ENCODE measurements at places on chromosomes 13 and 19.

- no peak for DNase-seq
These were observed 7.8 kb downstream of the JAK3 start for GRCh38 chr19:17840019-17840418.

DNA sequence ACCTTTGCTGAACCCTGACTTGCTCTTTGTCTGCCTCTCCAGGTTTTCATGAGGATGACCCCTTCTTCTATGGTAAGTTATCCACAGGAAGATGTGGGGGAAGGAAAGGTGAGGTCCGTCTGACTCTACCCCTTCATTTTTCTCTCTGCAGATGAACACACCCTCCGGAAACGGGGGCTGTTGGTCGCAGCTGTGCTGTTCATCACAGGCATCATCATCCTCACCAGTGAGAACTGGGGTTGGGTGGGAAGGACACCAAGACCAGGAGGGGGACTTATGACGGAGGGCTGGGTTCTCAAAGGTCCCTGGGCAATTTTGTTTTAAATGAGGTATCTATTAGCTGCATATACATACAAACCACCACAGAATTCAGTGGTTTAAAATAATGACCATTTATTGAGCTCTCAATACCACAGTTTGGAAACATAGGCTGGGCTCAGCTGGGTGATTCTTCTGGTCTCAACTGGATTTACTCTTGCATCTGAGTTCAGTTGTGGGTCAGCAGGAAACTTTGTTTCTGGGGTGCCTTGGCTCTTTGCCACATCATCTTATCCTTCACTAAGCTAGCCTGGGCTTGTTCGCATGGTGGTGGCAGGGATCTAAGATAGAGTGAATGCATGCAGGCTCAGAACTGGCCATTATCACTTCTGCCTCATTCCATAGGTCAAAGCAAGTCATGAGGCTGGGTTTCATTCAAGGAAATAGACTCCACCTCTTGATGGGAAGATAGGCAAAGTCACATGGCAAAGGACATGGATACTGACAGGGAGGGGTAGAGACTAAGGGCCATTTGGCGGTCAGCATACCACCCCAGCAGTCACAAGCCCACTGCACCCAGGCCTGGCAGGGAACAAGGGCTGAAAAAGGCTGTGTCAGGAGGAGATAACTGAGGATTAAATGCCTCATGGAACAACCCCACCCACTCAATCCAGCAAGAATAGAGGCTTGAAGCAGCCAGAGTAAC, 11.8 kb downstream of the FXYD5 start:
- no peak for DNase-seq

DNA sequence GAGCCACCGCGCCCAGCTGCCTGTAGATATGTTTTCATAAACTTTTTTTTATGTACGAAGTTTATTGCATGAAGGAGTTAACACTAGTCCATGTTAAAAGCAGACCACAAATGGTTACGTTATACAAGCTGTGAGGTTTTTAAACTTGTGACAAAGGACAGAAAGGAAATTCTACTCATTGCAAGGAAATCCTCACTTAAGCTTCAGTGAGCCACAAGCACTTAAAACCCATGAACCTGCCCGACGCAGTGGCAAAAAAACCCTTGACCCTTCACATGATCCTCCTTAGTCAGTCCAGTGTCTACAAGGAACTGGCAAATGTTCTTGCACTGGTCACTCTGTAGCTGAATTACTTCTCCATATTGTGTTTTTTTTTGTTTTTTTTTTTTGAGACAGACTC, 4.2 kb downstream of the MPND start:
- DNase-seq: no peak

- DNase-seq: no peak
These were observed 83.4 kb downstream of the ATP8A2 start for GRCh38 chr13:25455146-25455545.

GRCh38 chr13:57996717-57997116, 365.2 kb downstream of the PCDH17 start:
- no peak for DNase-seq

DNA sequence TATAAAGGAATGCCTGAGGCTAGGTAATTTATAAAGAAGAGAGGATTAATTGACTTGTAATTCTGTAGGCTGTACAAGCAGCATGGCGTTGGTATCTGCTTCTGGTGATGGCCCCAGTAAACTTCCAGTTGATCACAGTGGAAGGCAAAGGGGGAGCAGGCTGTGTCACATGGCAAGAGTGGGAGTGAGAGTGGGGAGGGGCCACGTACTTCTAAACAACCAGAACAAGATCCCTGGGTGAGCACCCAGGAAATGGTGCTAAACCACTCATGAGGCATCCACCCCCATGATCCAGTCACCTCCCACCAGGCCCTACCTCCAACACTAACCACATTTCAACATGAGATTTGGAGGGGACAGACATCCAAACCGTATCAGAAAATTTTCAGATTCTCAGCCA, 3.0 kb upstream of the RNF113B start:
- no peak for DNase-seq

DNA sequence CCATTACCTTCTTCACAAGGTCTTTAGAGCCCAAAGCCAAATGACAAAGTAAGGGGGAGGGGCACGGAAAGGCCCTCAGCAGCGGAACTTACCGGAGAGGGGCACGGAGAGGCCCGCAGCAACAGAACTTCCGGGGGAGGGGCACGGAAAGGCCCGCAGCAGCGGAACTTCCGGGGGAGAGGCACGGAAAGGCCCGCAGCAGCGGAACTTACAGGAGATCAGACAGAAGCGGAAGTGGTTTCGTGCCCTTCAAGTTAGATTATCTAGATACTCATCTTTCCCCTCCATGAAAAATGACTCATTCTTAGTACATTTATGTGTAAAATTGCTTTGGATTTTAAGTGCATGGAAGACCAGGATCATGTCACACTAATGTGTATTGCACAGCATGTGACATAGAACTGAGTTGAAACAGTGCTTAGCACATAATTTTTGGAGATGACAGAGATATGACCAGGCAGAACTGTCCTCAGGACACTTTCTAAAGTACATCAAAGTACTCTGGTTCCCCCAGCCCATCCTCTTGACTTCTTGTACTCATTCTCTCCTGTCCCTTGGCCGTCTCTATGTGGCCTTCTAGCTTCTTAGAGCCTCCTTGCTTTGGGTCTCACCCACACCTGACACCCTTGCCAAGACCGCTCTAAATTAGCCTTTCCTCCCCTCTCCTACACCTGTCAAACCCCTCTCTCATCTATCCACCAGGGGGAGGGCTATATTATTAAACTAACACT, 25.7 kb upstream of the TPTE2 start:
- DNase-seq: peak; percentile 79

DNA sequence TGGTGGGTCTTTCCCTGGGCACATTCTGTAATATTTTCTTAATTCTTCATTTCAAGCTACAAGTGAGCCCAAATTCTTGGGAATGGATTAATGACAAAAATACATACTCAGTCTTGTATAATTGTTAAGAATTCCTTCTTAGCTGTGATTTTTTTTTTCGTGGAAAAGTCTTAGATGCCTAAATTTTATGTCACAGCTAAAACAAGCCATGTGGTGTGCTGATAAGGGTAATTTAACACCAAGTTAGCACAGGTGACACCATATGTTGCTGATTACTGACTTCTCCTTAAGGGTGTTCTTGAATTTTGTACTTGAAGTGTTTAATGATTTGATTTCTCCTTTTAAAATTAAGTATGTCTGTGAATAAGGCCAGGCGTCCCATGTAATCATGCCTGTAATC, 29.3 kb downstream of the WDFY2 start:
- no peak for DNase-seq

DNA sequence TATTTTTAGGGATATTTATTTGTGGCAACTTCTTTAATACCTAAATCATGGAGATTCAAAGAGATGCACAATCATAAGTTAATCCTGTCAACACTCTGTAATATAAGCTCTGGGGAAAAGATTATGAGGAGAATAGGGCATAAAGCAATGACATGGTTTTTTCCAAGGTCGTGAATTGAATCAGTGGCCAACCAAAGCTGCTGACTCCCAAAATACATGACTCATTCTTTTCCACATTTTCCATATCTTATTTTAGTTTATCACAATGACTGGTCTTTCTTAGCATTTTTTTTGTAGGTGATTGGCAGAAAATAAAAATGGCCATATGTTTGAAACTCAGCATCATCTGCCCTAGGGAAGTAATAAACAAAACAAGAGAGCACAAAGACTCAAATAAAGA, 28.5 kb upstream of the RBM26 start:
- DNase-seq: no peak

DNA sequence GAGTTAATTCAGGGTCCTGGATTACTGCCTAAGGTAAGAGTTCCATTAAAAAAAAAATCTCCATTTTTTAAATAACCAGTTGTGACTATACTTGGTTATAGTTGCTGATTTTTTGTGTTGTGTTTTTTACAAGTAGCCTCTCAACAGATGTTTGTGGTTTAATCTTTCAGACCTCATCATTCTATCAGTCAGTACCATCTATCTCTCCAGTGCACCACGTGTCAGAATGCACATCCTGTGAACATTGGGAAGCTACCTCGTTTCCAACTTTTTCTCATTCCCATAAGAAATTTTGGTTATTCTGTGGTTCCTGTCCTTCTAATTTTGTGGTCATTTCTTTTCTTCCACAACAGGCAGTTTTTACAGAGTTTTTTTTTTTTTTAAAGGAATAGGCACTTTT, 39.2 kb downstream of the WDFY2 start:
- no peak for DNase-seq

GRCh38 chr13:75766636-75767035, 130.5 kb downstream of the LMO7 start:
- no peak for DNase-seq

DNA sequence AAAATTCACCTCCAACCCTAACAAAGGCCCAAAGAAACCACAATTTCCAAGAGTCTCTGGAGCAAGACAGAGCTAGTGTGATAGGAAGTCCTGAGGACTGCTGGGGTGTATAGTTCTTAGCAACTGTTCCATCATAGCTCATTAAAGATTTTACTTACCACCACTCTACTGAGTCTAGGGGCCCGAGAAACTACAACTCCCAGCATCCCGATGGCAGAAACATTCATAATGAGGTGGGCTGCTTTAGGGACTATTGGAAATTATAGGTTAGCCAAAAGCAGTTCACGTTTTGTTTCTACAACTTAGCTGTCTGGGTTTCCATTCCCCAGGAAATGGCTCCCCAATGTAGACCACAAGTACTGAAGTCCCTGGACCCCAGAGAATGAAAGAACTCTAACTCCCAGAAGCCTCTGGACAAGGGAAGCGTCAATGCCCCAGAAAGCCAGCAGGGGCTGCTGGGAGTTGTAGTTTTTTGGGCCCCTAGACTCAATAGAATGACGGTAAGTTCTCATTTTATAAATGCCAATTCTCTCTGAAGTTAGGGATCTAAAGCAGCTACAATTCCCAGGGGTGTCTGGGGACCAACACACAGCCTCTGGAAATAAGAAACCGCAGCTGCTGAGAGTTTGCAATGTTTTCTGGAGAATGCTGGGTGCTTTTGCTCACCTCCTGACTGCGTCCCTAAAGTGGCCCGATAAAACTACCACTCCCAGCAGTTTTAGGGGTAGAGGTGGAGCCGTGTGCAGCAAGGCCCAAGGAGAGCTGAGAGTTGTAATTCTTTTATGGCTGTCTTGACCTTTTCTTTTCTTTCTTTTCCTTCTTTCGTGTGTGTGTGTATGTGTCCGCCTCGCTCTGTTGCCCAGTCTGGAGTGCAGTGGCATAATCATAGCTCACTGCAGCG, 11.1 kb downstream of the FTL start:
- DNase-seq: peak; percentile 44

DNA sequence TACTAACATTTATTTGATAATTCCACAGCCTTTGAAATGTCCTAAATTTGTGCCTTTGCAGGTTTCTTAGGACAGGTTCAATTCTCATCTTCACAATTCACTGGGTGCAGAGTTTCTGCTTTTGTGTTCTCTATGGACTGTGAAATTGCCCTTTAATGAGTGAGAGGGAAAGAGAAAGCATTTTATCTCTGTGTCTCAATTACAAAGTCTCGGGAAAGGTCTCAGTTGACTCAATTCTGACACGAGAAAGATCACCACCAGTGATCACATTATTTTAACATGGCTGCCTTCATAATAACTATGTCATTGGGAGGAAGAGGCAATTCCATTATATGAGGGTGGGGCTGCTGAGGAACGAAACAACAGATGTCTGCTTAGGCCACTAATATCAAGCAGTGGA, 26.2 kb upstream of the LRCH1 start:
- no peak for DNase-seq

DNA sequence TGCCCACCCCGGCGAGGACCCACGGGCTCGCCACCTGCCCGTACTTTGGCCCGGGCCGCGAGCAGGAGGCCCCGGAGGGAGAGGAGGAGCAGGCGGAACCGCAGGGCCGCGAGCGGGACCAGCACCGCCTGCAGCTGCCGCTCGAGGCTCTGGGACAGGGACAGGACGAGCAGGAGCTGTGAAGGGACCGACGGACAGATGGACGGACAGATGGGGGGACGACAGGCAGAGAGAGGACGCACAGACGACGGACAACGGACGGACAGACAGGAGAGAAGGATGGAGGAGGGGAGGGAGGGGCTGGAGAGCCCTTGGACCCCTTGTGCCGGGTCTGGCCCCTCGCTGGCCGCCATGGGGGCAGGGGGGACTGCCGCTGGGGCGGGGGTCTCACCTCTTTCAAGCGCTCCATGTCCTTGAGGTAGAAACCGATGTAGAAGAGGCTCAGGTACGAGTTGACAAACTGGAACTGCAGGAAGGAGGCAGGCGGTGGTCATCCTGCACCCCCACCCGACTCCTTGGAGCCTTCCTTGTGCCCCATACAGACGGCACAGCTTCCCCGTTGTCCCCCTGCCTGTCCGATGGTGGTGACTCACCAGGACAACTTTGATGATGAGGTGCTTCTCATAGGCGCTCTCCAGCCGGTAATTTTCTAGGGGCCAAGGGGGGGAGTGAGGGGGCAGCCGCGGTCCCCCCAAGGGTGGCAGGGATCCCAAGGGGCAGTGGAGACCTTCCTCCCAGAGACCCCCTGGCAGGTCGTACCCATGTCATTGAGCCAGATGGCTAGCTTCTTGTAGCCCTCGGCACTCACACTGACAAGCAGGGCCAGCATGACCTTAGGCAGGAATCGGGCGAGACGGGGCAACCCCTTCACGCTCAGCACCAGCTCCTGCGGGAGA, 5.0 kb downstream of the ANO8 start:
- DNase-seq: no peak

DNA sequence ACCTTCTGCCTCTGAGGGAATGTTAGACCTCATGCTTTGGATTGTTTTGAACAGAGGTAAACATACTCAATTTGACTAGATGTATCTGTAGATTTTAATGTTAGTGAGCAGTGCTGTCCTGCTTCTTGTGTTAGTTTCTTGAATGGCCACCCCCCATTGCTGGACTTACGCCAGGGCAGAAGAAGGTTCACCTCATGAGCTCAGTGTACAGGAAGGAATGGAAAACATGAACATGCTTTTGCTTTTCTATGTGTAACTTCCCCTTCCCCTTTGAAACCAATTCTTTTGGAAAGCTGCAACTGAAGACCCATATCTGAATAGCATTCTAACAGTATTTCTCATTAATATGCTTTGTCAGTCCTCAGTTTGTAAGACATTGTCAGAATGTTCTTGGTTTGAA, 32.3 kb downstream of the WASF3 start:
- no peak for DNase-seq
